Smooth muscle cell of the brain vasculature (primary cell): ENCODE measurements at places on chromosomes 11 and 22.

DNA sequence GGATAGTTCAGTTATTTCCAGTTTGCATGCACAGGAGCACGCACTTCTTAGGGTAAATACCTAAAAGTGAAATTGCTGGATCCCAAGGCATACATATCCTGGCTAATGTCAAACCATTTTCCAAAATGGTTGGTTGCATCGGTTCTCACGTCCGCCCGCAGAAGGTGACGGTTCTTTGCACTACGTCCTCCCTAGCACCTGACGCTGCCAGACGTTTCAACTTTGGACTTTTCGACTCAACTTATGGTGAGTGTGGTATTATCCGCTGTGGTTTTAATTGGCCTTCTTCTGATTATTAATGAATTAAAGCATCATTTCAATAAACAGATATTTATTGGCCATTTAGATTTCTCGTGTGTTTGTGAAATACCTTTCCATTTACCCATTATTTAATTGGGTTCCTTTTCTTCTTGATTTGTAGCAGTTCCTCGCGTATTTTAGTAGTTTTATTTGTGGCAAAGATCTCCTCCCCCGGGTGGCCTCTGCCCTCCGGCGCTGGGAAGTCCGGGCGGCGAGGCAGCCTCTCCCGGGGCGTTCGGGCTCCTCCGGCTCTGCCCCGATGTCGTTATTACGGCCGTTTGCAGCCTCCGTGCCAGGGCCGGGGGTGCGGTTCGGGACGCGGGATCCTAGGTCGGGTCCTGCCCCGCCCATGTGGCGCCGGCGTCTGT, at the start of gene JHY:
Gene JHY (plus strand): TSS at position 571 of the 668 bp plus-strand sequence. CDS start 3,091 bp downstream, outside the sequence.
- DNase-seq = no peak

- no peak for DNase-seq
These were observed 14.6 kb downstream of the RPS6KA4 start for GRCh38 chr11:64373598-64373974.

GRCh38 chr11:114479331-114479730, 40.1 kb downstream of the REXO2 start:
- DNase-seq = no peak

- no peak for DNase-seq
These were observed 124.3 kb upstream of the ALX4 start for GRCh38 chr11:44434191-44434590.

DNA sequence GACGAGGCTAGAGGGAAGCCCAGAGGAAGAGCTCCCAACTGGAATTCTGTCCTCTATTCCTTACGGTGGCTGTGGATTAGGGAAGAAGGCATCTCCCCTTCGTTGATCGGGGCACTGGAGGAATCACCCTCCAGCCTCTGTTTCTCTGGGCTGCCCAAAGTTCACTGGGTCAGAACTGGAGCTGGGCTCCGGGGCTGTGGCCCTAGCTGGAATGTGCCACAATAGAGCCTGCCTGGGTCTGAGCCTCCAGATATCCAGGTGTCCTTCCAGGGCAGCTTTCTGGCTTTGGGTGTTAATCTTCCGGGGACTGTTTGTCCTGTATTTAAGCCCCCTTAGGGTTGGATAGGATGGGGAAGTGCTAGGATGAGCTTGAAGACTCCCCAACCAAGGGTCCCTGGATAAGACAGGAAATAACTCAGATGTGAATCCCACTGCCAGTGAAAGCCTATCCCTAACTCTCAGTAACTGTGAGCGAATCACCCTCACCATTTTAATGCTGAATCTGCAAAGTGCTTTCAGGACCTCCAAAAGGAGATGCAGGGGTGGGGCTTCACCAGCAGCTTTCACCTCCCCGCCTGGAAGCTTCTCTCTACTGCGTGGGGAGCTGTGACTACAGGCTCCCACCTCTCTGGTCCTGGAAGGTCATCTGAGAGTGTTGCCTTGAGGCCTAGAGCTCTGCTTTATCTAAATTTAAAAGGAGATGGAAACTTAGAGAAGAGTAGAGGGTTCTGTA, 9.5 kb downstream of the YPEL4 start:
- no peak for DNase-seq
